ENCODE measurements at places on chromosomes 5 and 9. TPM values are rescaled to one million over a fixed set of nuclear protein-coding genes. Genes with fewer than 3 reads are reported as not detected.

GRCh38 chr5:38872826-38873225, 27.0 kb downstream of the OSMR start:
- no peak for DNase-seq

Gene DMAC1
- total RNA-seq, result 31.1 TPM

- no peak for DNase-seq
Observed at GRCh38 chr9:77877976-77878375, 153.6 kb downstream of the GNAQ start.

Gene PCDHGA9
- total RNA-seq, result not detected

Gene PAPPA
- 0.44 TPM for total RNA-seq

Gene HSPB3
- total RNA-seq, result not detected

Gene SUSD3
- not detected for total RNA-seq

DNA sequence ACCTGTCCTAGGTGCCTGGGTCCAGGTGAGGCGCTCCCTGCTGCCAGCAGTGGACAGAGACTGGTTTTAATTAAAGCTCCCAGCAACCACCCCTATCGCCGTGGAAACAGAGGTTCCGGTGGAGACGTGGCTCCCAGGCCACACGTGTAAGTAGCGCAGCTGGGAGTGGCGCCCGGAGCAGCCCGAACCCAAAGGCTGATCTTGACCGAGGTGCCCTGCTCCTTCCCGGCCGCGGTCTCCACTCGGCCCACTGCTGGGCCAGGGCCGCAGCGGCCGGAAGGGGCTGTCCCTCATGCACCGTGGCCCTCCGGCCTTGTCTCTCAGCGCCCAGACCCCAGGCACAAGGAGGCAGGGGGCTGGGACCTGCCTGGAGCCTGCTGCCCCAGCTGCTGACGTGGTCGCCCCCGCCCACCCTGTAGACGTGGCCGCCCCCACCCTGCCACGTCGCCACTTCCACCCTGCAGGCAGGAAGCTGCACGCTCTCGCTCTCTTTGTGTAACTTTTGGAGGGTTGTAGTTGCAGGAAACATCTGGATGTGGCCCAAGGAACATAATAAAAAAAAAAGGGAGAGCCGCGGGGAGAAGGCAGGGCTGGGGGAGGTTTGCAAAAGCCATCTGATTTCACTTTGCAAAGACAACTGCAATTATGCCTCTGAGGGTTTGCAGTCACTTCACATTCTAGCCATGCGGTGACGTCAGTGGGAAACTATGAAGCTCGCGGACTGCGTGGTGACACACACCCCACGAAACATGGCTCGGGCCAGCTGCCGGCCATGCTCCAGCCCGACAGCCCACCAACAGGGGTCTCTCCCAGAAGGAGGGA, 129.9 kb downstream of the RXRA start:
- no peak for DNase-seq

Data from G401 (cell line).